ENCODE measurements at places on chromosomes 3 and 15.

DNA sequence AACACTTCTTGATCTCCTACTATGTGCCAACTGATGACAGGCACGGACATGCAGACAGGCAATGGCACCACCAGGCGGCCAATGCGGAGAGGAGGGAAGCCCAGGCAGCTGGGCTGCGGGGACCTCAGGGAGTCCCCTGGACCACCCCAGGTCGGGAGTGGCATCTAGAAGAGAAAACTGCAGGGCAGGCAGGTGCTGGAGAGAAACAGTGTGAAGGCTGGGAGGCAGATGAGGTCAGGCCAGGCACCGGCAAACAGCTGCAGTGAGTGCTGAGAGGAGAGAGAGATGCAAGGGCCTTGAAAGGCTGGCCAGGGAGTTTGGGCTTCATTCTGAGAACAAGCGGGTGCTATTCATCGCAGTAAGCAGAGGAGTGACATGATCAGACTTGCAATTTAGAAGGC, 29.1 kb downstream of the SLC6A1 start:
- DNase-seq: no peak
- H3K4me1 ChIP-seq: no peaks in the 10 kb centered on the region
- H3K4me3 ChIP-seq: no peak overlapping the region
- no peaks in the 10 kb centered on the region for H3K36me3 ChIP-seq
- no peak overlapping the region for H3K27ac ChIP-seq

- no peaks in the 10 kb centered on the region for H3K36me3 ChIP-seq
- H3K27me3 ChIP-seq: no peaks in the 10 kb centered on the region
- peak overlapping the region; percentile 71 for H3K4me3 ChIP-seq
- no peak overlapping the region for H3K27ac ChIP-seq
- DNase-seq: no peak
These were observed 3.4 kb downstream of the GATA2 start for GRCh38 chr3:128489674-128489926.

- no peaks in the 10 kb centered on the region for H3K27me3 ChIP-seq
- H3K27ac ChIP-seq: no peak overlapping the region
- H3K4me3 ChIP-seq: no peak overlapping the region
- H3K36me3 ChIP-seq: no peaks in the 10 kb centered on the region
- peaks cover 13% of the 10 kb centered on the region for H3K4me1 ChIP-seq
These were observed 220.7 kb downstream of the MEIS2 start for GRCh38 chr15:36879568-36880222.

DNA sequence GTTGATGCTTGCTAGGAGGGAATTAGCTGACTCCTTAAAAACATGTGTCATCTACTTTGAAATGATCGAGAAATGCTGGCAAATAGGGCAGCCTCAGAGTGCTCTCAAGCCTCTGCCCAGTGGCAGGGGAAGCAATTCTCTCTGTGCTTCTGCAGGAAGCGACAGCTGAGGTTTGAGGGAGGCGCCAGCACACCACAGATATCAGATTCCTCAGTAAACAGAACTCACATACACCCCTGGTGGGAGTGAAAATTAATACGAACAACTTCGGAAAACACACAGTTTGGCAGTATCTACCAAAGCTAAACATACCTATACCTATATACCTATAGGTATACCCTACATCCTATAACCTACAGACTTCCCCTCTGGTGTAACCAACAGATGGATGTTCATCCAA, 61.3 kb downstream of the NSMCE3 start:
- H3K4me3 ChIP-seq: no peak overlapping the region
- DNase-seq: no peak
- no peaks in the 10 kb centered on the region for H3K27me3 ChIP-seq
- H3K4me1 ChIP-seq: no peaks in the 10 kb centered on the region

DNA sequence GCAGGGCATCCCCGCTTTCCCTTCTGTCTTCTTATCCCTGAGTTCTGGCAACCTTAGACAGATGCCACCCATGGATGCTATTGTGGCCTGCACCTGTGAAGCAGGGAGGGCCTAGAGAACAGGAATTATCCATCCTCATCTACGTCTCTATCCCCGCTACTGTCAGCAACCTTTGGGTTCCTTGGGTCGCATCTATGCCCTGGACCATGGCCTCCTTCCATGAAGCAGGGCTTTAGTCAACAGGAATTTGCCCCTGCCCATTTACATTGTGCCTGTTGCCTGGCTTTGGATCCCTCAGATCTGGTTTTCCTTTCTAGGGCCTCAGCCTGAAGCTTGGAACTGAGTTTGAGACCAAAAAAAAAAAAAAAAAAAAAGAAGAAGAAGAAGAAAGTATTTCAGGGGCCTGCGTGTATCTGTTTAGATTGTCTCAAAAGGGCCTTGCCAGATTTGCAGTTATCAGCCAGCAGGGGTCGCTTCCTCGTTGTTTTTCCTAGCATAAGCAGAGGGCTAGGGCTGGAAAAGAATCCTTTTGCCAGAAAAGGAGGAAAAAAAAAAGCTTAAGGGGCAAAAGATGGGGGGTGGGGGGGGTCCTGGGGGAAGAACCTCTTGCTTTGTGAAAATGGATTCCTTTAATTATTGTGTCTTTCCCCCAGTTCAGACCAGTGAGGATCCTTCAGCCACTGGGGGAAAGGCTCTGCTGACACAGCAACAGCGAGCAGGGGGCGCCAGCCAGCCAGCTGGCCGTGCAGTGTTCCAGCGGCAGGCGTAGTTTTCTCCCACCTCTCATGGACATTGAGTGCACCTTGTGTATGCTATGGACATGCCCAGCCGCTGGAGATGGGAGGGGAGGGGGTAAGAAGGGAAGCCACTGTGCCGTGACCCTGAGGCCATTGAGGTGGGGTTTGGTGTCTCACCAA, 65.7 kb upstream of the ALDH1L1 start:
- no peak overlapping the region for H3K27ac ChIP-seq
- DNase-seq: no peak
- H3K36me3 ChIP-seq: no peaks in the 10 kb centered on the region
- H3K4me1 ChIP-seq: no peaks in the 10 kb centered on the region
- no peak overlapping the region for H3K4me3 ChIP-seq
- no peaks in the 10 kb centered on the region for H3K27me3 ChIP-seq

DNA sequence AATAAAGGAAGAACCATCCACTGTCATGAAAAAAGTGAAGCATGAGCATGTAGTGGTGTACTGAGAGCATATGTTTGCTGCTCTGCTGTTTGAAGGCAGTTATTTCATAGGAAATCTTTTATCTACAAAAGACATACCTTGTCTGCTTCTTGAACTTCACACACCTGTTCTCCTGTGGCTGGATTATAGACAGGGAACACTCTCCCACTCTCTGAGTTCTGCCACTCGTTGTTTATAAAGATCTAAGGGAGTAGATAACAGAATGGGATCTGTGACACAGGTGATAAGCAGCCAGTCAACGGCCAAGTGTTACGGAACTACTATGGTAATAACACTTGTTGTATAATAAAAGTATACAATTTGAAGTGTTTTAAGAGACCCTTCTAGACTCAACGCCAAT, 51.5 kb downstream of the ALDH1A2 start:
- H3K36me3 ChIP-seq: no peaks in the 10 kb centered on the region
- no peaks in the 10 kb centered on the region for H3K27me3 ChIP-seq
- no peak overlapping the region for H3K4me3 ChIP-seq
- H3K4me1 ChIP-seq: no peaks in the 10 kb centered on the region
- no peak overlapping the region for H3K27ac ChIP-seq

DNA sequence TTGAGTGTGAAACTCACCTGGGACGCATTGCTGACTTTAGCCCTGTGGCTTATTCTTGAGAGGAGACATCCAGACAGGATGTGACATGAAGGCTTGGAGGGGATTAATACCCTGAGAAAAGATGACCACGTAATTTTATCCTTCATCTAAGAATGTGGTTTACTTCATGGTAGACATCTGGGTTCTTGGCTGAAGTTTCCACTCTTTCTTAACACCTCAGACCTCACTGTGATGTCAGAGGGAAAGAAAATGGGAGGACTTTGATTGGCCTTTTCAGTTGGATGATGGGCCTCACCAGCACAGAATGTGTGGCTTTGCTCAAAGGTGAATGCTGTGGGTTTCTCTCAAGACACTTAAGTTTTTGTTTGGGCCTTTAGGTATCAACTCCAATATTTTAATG, 16.5 kb downstream of the GORASP1 start:
- H3K36me3 ChIP-seq: no peaks in the 10 kb centered on the region
- H3K27ac ChIP-seq: no peak overlapping the region
- no peak overlapping the region for H3K4me3 ChIP-seq
- H3K27me3 ChIP-seq: no peaks in the 10 kb centered on the region
- H3K4me1 ChIP-seq: no peaks in the 10 kb centered on the region
- DNase-seq: no peak

- no peaks in the 10 kb centered on the region for H3K36me3 ChIP-seq
- H3K4me3 ChIP-seq: no peak overlapping the region
- peaks cover 16% of the 10 kb centered on the region for H3K4me1 ChIP-seq
- H3K27me3 ChIP-seq: no peaks in the 10 kb centered on the region
- DNase-seq: no peak
- no peak overlapping the region for H3K27ac ChIP-seq
These were observed 30.2 kb upstream of the TLE3 start for GRCh38 chr15:70127770-70128413.

- H3K4me3 ChIP-seq: no peak overlapping the region
- no peaks in the 10 kb centered on the region for H3K36me3 ChIP-seq
- H3K4me1 ChIP-seq: peaks cover 30% of the 10 kb centered on the region
These were observed 35.6 kb upstream of the MUC13 start for GRCh38 chr3:124969963-124970722.

DNA sequence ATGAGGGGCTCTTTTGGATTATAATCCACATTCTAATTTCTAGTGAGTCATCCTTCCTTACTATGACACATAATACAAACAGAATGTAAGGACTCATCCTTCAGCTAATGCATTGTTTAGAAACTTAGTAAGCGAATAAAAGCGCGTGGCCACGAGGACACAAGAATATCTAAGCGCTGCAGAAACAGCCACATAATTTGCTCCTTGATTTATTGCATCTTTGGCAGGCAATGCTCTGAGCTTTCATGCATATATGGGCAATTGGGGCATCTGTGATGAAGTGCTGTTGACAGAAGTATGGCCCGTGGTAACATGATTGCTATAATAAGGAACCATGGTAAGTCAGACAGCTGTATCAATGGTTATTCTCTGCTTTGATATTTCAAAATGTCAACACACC, 191.3 kb upstream of the ZNF385D start:
- H3K4me3 ChIP-seq: no peak overlapping the region
- no peaks in the 10 kb centered on the region for H3K36me3 ChIP-seq
- no peaks in the 10 kb centered on the region for H3K4me1 ChIP-seq
- DNase-seq: no peak

DNA sequence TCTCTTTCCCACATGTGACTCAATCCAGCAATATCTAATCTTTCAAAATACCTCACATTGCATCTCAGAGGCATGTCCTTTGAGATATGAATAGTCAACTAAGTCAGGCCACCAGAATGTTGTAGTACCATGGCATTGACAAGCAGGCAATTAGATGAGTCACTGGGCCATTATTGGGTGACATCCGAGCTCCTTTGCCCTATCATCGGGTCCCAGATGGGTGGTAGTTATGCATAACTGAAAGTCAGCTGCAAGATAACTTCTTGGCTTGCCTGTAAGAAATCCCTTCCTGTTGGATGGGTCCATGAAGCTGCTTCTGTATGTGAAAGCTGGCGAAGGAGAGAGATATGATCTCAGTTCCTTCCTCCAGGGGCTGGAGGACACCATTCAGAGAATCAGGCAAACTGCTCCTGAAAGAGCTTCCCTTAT, 32.8 kb downstream of the ARRDC4 start:
- H3K4me3 ChIP-seq: no peak overlapping the region
- H3K36me3 ChIP-seq: no peaks in the 10 kb centered on the region
- no peaks in the 10 kb centered on the region for H3K27me3 ChIP-seq
- DNase-seq: no peak
- no peak overlapping the region for H3K27ac ChIP-seq

- DNase-seq: no peak
- peaks cover 6% of the 10 kb centered on the region for H3K4me1 ChIP-seq
- no peaks in the 10 kb centered on the region for H3K27me3 ChIP-seq
- no peak overlapping the region for H3K4me3 ChIP-seq
- H3K36me3 ChIP-seq: no peaks in the 10 kb centered on the region
- H3K27ac ChIP-seq: no peak overlapping the region
These were observed 369.2 kb upstream of the IL12A start for GRCh38 chr3:159619341-159619885.

- no peaks in the 10 kb centered on the region for H3K36me3 ChIP-seq
- no peak overlapping the region for H3K27ac ChIP-seq
- H3K4me3 ChIP-seq: no peak overlapping the region
- no peaks in the 10 kb centered on the region for H3K4me1 ChIP-seq
- H3K27me3 ChIP-seq: no peaks in the 10 kb centered on the region
These were observed 60.6 kb downstream of the FGD5 start for GRCh38 chr3:14879211-14879874.

- no peak overlapping the region for H3K4me3 ChIP-seq
- no peaks in the 10 kb centered on the region for H3K27me3 ChIP-seq
- no peaks in the 10 kb centered on the region for H3K4me1 ChIP-seq
- H3K27ac ChIP-seq: no peak overlapping the region
- no peaks in the 10 kb centered on the region for H3K36me3 ChIP-seq
These were observed 26.8 kb downstream of the TIMMDC1 start for GRCh38 chr3:119524931-119525662.

- H3K4me1 ChIP-seq: no peaks in the 10 kb centered on the region
- no peak overlapping the region for H3K27ac ChIP-seq
- H3K4me3 ChIP-seq: no peak overlapping the region
- no peak for DNase-seq
These were observed 39.1 kb downstream of the MAP2K1 start for GRCh38 chr15:66425837-66426236.

DNA sequence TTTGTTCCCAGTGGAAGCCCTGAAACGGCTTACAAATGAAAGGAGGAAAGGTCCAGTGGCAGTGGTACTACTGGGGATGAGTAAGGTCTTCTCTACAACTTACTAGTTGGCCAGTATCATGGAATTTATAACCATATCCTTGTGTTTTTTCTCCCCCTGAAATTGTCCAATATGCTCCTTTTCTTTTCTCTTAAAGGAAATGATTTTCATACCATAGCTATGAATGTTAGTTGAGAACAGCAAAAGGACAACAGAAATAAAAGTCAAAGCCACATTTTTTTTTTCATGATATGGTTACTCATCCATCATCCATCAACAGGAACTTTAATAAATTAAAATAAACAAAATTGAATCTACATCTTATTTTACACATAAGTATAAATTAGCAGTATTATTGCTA, 450.4 kb downstream of the MFSD1 start:
- no peaks in the 10 kb centered on the region for H3K36me3 ChIP-seq
- no peaks in the 10 kb centered on the region for H3K4me1 ChIP-seq

DNA sequence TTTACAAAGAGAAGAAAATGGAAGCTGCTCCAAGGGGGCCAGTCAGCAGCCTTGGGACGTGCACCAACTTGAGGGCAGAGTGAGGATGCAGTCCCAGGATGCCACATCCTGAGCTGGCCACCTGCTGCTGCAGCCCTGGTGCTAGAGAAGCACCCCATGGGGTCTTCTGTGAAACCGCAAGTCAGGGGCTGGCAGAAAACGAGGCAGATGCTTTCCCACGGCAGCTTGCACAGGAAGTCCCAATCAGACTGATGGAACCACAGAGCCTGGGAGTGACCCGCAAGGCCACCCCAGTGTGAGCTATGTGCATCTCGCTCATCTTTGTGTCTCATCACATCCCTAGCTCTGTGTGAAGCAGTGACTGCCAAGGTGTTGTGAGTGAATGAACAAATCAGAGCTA, 76.5 kb downstream of the NUP210 start:
- no peak for DNase-seq
- no peak overlapping the region for H3K27ac ChIP-seq
- no peaks in the 10 kb centered on the region for H3K27me3 ChIP-seq
- no peaks in the 10 kb centered on the region for H3K4me1 ChIP-seq
- H3K36me3 ChIP-seq: peaks cover 2% of the 10 kb centered on the region
- no peak overlapping the region for H3K4me3 ChIP-seq

All from Caco-2 (cell line).